ENCODE measurements at places on chromosomes 16 and 17. TPM values are rescaled to one million over a fixed set of nuclear protein-coding genes. Genes with fewer than 3 reads are reported as not detected.

The TMC5 gene
- total RNA-seq, result not detected

The SPATA20 gene
- total RNA-seq, result 27.9 TPM

The CHRNE gene
- 0.64 TPM for total RNA-seq

The COQ9 gene
- 52.8 TPM for total RNA-seq

The ITGA2B gene
- total RNA-seq, result not detected

Data from tracheal epithelial cell (primary cell).